ENCODE measurements at places on chromosomes 12 and 14. TPM values are rescaled to one million over a fixed set of nuclear protein-coding genes. Genes with fewer than 3 reads are reported as not detected.

SRRM4 gene
- 0.03 TPM for total RNA-seq

ART4 gene
- total RNA-seq: 3.2 TPM

CLEC14A gene
- total RNA-seq: 18.6 TPM

TAS2R46 gene
- 0.46 TPM for total RNA-seq

KRT71 gene
- total RNA-seq: not detected

SLC4A8 gene
- total RNA-seq: 2.6 TPM

DEGS2 gene
- 149 TPM for total RNA-seq

SLC25A47 gene
- total RNA-seq: 0.20 TPM

KLRG1 gene
- 3.3 TPM for total RNA-seq

FAM181A gene
- not detected for total RNA-seq

CLEC4D gene
- not detected for total RNA-seq

POLE2 gene
- total RNA-seq: 1.5 TPM

JPH4 gene
- total RNA-seq: 1.2 TPM

OASL gene
- 3.1 TPM for total RNA-seq

SLC7A8 gene
- total RNA-seq: 98.5 TPM

TESPA1 gene
- total RNA-seq: 4.1 TPM

YBX3 gene
- total RNA-seq: 159 TPM

RAPGEF3 gene
- 54.8 TPM for total RNA-seq

FGD4 gene
- total RNA-seq: 75.6 TPM

NEUROD4 gene
- not detected for total RNA-seq

NOS1 gene
- total RNA-seq: 0.40 TPM

CGRRF1 gene
- 17.6 TPM for total RNA-seq

TSPAN19 gene
- total RNA-seq: not detected

ESPL1 gene
- 1.5 TPM for total RNA-seq

NELL2 gene
- total RNA-seq: 12.5 TPM
